Melanocyte of skin (primary cell): ENCODE measurements at places on chromosomes 2 and 18. TPM values are rescaled to one million over a fixed set of nuclear protein-coding genes. Genes with fewer than 3 reads are reported as not detected.

Gene PROKR1
- under 0.01 TPM in 1 of 2 replicates, not detected in the other for total RNA-seq

Gene CRYGC
- not detected in 2 replicates for total RNA-seq

Gene TCF7L1
- total RNA-seq = 2.3 and 3.0 TPM in 2 replicates

Gene CDKL4
- 0.67 and 1.4 TPM in 2 replicates for total RNA-seq

Gene TWIST2
- total RNA-seq = 2.1 and 3.3 TPM in 2 replicates

Gene CMPK2
- 34.2 and 196 TPM in 2 replicates for total RNA-seq

Gene GPAT2
- under 0.01 TPM in 1 of 2 replicates, not detected in the other for total RNA-seq

Gene FAM228B
- total RNA-seq = 3.7 and 6.3 TPM in 2 replicates

Gene B3GNT2
- total RNA-seq = 32.2 and 37.0 TPM in 2 replicates

Gene ELOA2
- not detected in 2 replicates for total RNA-seq

Gene RAB6C
- under 0.01 TPM in 1 of 2 replicates, not detected in the other for total RNA-seq

Gene NEU2
- total RNA-seq = not detected in 2 replicates

Gene MBD5
- total RNA-seq = 18.9 and 26.9 TPM in 2 replicates

Gene KANSL3
- total RNA-seq = 24.7 and 32.0 TPM in 2 replicates

Gene SERPINB13
- not detected in 2 replicates for total RNA-seq

Gene HRH4
- total RNA-seq = under 0.01 and 0.15 TPM in 2 replicates

Gene LCT
- under 0.01 TPM in 2 replicates for total RNA-seq

Gene FAM161A
- total RNA-seq = 7.9 and 10.9 TPM in 2 replicates

Gene LIPG
- 0.67 and 0.77 TPM in 2 replicates for total RNA-seq

Gene ABCG8
- 0.15 TPM in 1 of 2 replicates, not detected in the other for total RNA-seq

Gene OBSL1
- 52.6 and 63.2 TPM in 2 replicates for total RNA-seq

Gene RESP18
- not detected in 2 replicates for total RNA-seq

Gene CAPN14
- 0.33 and 0.62 TPM in 2 replicates for total RNA-seq

Gene THSD7B
- total RNA-seq = not detected in 2 replicates

Gene LINC00305
- not detected in 2 replicates for total RNA-seq

Gene MAPRE3
- 3.2 and 4.0 TPM in 2 replicates for total RNA-seq

Gene OR6B2
- total RNA-seq = not detected in 2 replicates

Gene CIDEA
- 0.62 TPM in 1 of 2 replicates, not detected in the other for total RNA-seq

Gene MBP
- 189 and 397 TPM in 2 replicates for total RNA-seq

Gene UGT1A3
- not detected in 2 replicates for total RNA-seq

Gene MAP2
- 2.1 and 12.0 TPM in 2 replicates for total RNA-seq

Gene ABCG5
- total RNA-seq = not detected in 2 replicates

Gene VAMP5
- 11.0 and 17.4 TPM in 2 replicates for total RNA-seq

Gene RAMP1
- total RNA-seq = 0.33 and 27.1 TPM in 2 replicates

Gene DDX1
- total RNA-seq = 52.7 and 73.8 TPM in 2 replicates

Gene CCDC74B
- total RNA-seq = 1.8 and 4.1 TPM in 2 replicates

Gene TMEM200C
- total RNA-seq = not detected in 2 replicates

Gene TRMT61B
- total RNA-seq = 13.4 and 17.4 TPM in 2 replicates

Gene KCNK3
- 0.33 TPM in 1 of 2 replicates, not detected in the other for total RNA-seq

Gene HES6
- total RNA-seq = 118 and 240 TPM in 2 replicates

Gene LAMA1
- 122 and 231 TPM in 2 replicates for total RNA-seq

Gene EGR4
- not detected in 2 replicates for total RNA-seq

Gene PRSS56
- total RNA-seq = not detected in 2 replicates

Gene DSG4
- total RNA-seq = not detected in 2 replicates

Gene G6PC2
- not detected in 2 replicates for total RNA-seq

Gene ALPP
- total RNA-seq = not detected in 2 replicates

Gene ANKRD30BL
- 0.33 TPM in 1 of 2 replicates, not detected in the other for total RNA-seq

Gene DPP4
- total RNA-seq = 126 and 140 TPM in 2 replicates

Gene RIT2
- not detected in 2 replicates for total RNA-seq

Gene ZAP70
- under 0.01 and 0.15 TPM in 2 replicates for total RNA-seq

Gene PLEKHA3
- total RNA-seq = 7.7 and 12.0 TPM in 2 replicates

Gene SPHKAP
- not detected in 2 replicates for total RNA-seq

Gene YWHAQ
- total RNA-seq = 237 and 258 TPM in 2 replicates

Gene C2orf81
- total RNA-seq = 1.7 and 2.2 TPM in 2 replicates

Gene EDAR
- not detected in 2 replicates for total RNA-seq
